GM18507 (cell line): ENCODE measurements at places on chromosomes 4 and X.
A peak's percentile ranks its signal among the peaks of the same experiment; 100 is the strongest.

GRCh38 chr4:169437299-169438047, 166.7 kb upstream of the SH3RF1 start:
- no peak for DNase-seq

- no peak for DNase-seq
Observed at GRCh38 chr4:6769233-6769988, 13.1 kb upstream of the KIAA0232 start.

DNA sequence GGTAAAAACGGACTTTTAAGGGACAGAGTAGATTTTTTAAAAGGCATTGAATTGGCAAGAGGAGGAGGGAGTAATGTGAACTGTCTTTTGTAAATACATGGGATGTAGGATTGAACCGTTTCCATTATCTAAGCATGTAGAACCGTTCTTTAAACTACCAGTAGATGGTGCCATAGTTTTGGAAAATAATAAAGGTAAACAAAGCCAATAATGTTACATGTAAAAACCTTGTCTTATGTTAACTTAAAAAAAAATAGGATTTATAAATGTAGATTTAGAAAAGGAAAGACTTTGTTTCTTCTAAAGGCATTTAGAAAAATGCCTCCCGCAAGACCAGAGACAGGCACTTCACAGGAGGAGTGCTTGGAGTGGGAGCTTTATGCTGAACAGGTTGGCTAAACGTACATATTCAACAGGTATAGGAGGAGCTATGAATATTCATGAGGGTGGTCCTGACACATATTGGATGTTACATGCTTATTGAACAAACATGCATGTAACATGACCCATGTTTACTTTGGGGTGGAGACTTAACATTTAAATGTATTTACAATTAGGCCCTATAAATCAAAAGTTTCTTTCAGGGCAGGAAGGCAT, 45.5 kb upstream of the FAM241A start:
- peak; percentile 28 for DNase-seq

DNA sequence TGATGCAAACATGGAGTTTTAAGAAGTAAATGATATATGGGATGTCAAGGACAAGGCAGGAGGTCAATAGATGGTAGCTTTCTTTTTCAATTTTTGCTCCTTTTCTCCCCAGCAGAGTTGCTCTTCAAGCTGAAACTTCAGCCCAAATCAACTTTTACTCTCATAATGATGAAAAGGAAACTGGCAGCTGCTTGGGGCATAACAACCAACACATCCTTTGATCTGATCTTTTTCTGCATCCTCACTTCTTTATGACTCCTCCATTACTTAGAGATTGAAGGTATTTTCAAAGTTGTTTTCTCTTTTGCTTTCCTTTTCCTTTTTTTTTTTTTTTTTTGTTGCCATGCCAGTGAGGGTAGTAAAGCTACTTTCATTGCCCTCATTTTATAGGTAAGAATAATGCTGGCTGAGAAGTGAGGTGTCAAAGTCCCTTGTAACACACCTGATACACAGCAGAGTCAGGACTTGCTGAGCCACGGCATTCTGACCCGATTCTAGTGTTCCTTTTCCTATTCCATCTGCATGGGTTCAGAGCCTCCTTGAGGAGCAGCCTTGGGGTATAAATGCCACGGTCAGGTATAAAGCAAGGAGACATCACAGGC, 26.9 kb downstream of the SLC2A9 start:
- no peak for DNase-seq

- DNase-seq: no peak
Observed at GRCh38 chr4:66193487-66193886, 523.2 kb upstream of the EPHA5 start.

DNA sequence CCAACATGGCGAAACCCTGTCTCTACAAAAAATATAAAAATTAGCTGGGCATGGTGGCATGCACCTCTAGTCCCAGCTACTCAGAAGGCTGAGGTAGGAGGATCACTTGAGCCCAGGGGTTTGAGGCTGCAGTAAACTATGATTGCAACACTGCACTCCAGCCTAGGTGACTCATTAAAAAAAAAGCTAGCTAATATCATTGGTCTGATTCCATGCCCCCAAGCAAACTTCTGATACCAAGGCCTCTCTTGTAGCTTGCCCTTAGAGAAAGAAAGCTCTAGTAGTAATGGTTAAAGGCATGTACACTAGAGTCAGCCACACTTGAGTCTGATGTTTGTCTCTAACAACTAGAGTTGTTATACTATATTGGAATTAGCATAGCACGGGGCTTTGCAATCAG, 32.6 kb upstream of the PHF8 start:
- no peak for DNase-seq

DNA sequence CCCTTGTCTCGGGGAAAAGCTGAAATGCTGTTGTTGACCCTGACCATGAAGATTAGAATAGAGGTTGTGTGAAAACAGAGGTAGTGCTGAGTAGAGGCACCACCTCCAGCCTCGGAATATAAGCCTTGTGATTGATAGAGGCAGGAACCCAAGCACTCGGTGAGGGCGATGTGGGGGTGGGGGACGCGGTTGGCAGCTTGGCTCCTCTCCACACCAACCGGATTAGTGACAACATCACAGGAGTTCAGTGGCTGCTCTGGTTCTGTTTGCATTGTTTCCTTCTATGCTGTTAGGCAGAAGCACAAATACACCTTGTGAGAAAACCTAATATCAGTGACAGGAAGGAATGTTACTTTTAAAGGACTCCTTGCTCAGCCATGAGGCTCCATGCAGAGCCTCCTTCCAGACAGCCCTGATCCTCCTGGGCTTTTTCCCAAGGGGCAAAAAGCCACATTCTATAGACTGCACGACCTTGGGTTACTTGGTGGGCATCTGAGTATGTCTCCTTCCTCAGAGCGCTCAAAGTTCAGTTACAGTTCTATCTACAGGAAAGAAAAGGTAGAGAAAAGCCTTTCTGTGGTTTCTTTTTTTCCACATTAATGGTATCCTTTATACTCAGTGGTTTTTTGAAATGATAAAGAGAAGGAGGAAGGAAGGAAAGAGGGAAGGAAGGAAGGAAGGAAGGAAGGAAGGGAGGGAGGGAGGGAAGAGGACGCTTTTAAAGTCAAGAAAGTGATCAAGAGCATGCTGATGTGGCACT, 150.4 kb upstream of the NOCT start:
- DNase-seq: no peak

GRCh38 chr4:80029364-80029763, 43.7 kb downstream of the ANTXR2 start:
- no peak for DNase-seq

DNA sequence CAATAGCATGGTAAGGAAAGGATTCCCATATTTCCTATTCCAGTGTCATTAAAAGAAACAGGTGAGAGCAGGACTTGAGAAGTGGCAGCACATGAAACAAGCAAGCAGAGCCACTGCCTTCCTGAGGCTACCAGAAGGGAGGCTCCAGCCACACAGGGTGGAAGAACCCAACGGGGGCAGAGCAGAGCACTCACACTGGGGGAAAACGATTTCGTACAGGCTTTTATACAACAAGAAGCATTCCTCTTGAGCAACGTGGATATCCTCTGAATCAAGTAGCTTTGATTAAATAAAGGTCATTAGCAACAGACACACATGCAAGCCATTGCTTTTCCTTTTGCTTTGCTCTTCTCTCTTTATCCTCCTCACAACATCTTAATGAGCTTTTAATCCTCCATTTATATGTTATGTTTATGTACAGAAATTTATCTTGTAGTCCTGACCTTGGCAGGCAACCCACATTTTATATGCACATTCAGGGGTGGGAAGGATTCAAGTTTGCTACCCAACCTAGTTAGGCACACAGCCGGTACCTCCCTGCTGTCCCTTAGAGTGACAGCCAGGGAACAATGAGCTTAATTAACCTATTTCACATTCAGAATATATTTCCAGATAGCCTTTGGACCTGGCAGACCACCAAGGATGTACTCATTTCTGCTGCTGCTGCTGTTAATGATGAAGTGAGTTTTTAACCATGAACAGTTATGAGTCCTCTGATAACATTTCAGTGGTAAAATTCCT, 202.1 kb downstream of the ARHGAP24 start:
- DNase-seq: no peak

GRCh38 chr4:67565284-67565683, 6.8 kb downstream of the STAP1 start:
- no peak for DNase-seq

- DNase-seq: no peak
Observed at GRCh38 chrX:68824565-68825125, 4.2 kb upstream of the EFNB1 start.

DNA sequence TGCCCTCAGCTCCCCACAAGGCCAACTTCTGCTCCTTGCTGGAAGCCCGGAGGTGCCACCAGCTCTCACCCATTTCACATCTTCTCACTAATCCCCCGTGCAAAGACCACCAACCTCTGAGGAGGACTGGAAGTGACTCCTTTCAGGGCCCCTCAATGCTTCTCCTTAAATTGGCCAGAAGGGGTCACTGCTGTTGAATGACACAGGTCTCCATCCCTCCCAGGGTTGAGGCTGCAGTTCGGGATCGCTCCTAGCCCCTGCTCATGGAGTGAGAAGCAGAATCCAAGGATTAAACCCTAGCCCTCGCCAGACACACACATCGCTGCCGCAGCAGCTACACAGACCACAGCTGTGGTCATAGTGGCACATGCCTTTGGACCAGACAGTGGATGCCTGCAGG, 279.5 kb upstream of the TAPT1 start:
- DNase-seq: no peak

- DNase-seq: no peak
Observed at GRCh38 chr4:106253364-106254129, 62.5 kb downstream of the TBCK start.

GRCh38 chr4:56129431-56129861, 180.7 kb downstream of the CEP135 start:
- DNase-seq: no peak

- no peak for DNase-seq
Observed at GRCh38 chrX:149819371-149819770, 37.6 kb downstream of the MAGEA9 start.

GRCh38 chrX:42432552-42432951, 345.4 kb downstream of the PPP1R2C start:
- DNase-seq: no peak

DNA sequence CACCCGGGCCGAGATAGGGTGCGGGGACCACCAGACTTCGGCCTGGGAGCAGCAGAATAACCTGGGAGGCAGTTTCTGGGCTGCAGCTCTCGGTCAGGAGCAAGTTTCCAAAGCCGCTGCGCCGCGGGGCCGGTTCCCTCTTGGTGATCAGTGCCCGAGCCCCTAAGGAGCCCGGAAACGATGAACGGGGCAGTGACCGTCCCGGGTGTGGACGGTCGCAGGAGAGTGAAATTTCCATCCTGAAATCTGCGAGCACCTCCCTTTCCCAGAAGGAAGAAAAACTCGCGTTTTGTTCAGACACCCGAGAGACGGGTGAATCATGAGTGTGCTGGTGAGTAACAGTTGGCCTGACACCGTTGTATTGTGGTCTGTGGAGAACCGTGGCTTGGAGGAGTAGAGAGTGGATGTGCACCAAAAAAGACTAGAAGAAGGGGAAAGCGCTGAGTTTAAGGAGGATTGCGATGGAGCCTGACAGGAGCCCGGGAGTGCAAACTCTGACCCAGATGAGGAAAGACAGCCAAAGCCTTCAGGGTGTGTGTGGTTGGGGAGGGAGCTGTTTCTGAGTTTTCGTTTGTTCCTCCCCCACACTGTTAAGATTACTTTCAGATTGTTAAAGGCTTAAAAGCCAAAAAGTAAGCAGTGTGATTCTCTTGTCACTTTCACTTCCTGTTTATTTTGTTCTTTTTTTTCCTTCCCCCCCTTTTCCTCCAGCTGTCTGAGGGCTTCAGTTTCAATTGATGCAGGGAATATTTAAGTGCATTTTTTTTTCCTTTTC, 828 bp downstream of the MCUB start:
- peak; percentile 57 for DNase-seq

DNA sequence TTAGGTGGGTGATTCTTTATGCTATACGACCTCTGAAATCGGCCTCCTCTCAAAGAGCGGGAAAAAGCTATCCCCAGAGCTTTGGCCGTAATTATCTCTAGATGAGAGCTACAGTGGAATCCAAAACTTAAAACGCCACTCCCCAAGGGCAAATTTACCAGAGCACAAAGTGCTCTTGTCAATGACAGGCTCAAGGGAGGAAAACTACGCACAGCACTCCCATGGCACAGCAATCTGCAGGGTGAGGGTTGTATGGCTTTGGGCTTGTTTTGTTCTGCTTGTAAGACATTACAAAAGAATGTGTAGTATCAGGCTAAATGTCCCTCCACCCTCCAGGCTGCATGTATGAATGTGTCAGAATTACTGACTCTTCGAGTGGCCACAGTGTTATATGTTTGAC, 44.0 kb downstream of the ARHGEF6 start:
- DNase-seq: no peak

GRCh38 chr4:183256756-183257385, 63.2 kb downstream of the CLDN22 start:
- peak; percentile 8 for DNase-seq

- no peak for DNase-seq
Observed at GRCh38 chrX:41116948-41117347, 31.7 kb downstream of the USP9X start.

GRCh38 chrX:107549504-107549903, 78.8 kb upstream of the PRPS1 start:
- no peak for DNase-seq

GRCh38 chrX:9298221-9298620, 166.6 kb upstream of the TBL1X start:
- DNase-seq: no peak

- DNase-seq: no peak
Observed at GRCh38 chrX:10484683-10485247, 135.6 kb downstream of the MID1 start.

GRCh38 chr4:151524610-151525009, 115.6 kb downstream of the FHIP1A start:
- no peak for DNase-seq

- no peak for DNase-seq
Observed at GRCh38 chr4:3466691-3467600, 3.8 kb downstream of the DOK7 start.

DNA sequence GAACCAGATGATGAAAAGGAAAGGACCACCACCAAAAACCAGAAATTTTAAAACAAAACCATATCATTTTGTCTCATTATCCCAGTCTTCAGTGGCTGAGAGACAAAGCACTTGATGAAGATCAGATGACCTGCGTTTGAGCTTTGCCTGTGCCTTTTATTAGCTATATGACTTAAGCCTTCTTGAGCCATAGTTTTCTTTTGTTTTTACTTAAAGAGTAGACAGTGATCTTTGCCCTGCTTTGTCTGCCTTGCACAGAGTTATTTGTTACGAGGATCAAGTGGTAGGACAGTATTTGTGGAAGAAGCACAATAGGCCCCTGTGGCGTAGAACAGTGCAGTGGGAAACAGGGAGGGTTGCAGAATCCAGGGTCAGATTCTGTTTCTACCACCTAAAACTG, 89.9 kb downstream of the SLC10A6 start:
- DNase-seq: no peak

- no peak for DNase-seq
Observed at GRCh38 chrX:136397001-136397400, 90.7 kb upstream of the BRS3 start.
